SW480 (cell line): ENCODE measurements at places on chromosomes 7 and 10.

DNA sequence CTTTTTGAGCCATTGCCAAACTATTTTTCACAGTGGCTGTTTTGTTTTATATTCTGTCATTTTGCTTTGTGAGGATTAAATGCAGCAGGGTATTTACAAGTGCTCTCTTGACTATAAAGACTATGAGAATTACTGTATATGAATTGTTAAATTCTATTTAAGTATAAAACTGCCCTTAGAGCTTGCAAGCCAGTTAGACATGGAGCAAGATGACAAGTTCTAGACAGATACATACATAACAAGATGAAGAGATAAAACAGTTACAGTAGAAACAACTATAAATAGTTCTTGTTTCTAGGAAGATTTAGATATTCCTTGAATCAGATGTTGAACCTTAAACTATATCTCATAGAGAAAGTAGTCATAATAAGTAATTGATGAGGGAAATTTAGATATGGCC lies 60.6 kb downstream of the DNAH11 start:
- DNase-seq = no peak

- DNase-seq = no peak
These were observed 20.8 kb upstream of the PTF1A start for GRCh38 chr10:23171232-23171876.

DNA sequence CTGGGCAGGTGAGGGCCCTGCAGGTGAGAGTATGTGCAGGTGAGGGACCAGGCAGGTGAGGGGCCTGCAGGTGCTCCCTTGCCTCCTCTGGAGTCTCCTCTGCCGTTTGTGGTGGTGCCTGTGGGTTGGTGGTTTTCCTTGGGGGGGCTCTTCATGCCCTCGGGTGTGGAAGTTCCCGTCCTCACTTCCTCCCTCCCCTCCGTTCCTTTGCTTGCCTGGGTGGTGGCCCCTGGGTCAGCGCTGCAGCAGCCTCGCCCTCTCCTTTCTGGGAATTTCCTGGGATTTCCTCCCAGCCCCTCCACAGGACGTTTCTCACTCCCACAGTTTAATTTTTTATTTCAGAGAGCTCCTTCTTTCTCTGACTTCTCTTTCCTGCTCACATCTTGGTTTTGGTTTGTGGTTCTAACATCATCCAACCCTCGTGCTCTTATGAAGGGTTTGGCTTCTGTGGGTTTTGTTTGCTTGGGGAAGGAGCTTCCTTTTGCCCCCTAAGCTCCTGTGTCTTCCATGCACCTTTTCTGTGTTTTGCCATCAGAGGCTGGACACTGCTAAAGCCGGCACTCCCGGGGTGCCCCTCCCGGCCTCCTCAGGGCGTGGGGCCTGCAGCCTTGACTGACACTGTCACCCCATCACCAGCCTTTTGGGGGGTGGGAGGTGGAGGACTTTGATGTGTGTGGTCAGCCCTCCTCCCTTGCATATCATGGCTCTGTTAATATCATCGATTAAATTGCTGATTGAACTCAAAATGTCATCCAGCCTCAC lies 29.2 kb upstream of the ADGRA1 start:
- DNase-seq = no peak

GRCh38 chr7:3482147-3482921 lies 181.3 kb downstream of the SDK1 start:
- DNase-seq = peak; percentile 55

- DNase-seq = no peak
These were observed 2.5 kb downstream of the TRIM8 start for GRCh38 chr10:102646610-102647442.

GRCh38 chr10:132196178-132197113 lies 9.7 kb downstream of the DPYSL4 start:
- no peak for DNase-seq

DNA sequence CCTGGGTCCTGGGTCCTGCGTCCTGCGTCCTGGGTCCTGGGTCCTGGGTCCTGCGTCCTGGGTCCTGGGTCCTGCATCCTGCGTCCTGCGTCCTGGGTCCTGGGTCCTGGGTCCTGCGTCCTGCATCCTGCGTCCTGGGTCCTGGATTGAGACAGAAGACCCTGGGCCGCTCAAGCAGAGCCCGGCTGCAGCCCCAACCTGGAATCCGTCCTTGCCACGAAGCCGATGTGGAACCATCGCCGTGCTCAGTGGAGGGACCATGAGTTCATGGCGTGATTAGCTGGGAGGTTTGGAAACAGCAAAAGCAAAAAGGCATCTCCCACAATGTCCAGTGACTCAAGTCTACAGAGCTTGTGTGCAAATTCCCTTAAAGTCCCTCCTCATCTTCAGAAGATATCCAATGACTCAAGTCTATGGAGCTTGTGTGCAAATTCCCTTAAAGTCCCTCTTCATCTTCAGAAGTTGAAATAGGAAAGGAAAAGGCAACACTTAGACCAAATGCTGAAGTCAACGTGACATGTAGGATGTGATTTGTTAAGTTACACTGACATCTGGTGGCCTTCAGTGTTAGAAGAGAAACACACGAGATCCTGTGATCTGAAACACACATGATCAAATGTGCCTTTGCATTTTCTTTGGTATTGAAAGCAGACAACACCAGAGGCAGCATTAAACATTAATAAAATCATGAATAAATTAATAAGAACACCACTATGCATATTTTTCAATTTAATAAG lies 179.9 kb downstream of the PTPRN2 start:
- peak; percentile 59 for DNase-seq

DNA sequence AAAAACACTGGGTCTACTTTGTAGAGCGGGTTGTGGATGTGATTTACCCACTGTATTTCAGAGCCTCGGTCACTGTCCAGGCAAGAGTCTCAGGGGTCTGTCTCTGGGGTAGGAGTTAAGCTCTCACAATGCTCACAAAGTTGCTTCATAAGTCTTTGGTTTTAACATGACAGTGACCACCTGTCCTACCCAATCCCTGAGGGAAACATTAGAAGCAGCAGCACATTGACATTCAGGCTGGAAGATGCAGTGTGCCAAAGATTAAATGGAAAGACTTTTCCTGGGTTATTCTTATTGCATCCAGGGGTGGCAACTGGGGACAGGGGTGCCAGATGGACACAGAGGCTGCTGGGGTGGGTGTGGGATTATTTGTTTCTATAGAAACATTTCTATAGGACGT lies 330.0 kb downstream of the RNLS start:
- no peak for DNase-seq
